ENCODE measurements at places on chromosomes 7 and 10. TPM values are rescaled to one million over a fixed set of nuclear protein-coding genes. Genes with fewer than 3 reads are reported as not detected.
A peak's percentile ranks its signal among the peaks of the same experiment; 100 is the strongest.

Gene MSMB
- not detected for total RNA-seq

Gene SPDYE16
- total RNA-seq: 0.67 TPM

Gene GARIN1A
- total RNA-seq: 1.1 TPM

DNA sequence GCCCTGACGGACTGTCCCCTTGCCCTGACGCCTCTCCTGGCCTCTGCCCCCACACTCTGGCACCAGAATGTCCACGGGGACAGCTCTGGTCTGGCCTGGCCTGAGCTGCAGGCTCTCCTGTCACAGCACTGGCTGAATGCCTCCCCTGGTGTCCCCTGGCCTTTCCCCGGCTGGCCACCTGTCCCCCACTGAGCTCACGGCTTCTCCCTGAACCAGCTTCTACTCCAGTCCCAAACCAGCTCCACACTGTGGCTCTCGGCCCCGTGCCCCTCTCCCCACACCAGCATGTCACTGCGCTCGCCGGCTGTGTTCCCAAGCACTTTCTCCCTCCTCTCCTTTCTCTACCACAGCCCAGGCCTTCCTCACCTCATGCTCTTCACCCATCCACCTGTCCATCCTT lies 386.4 kb downstream of the DNAJB6 start:
- DNase-seq: no peak

- DNase-seq: peak; percentile 55
Measured at GRCh38 chr7:102272075-102272916, 14.4 kb upstream of the SH2B2 start.

DNA sequence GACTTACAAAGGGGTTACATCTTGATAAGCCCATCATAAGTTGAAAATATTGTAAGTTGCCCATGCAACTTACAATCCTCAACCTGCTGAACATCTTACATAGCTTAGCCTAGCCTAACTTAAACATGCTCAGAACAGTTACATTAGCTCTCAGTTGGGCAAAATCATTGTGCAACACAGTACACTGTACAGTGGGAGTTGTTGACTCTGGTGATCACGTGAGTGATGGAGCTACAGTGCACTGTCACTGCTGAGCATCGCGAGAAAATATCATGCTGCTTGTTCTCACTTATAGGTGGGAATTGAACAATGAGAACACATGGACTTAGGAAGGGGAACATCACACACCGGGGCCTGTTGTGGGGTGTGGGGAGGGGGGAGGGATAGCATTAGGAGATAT lies 214.9 kb upstream of the ZMIZ1 start:
- DNase-seq: no peak

DNA sequence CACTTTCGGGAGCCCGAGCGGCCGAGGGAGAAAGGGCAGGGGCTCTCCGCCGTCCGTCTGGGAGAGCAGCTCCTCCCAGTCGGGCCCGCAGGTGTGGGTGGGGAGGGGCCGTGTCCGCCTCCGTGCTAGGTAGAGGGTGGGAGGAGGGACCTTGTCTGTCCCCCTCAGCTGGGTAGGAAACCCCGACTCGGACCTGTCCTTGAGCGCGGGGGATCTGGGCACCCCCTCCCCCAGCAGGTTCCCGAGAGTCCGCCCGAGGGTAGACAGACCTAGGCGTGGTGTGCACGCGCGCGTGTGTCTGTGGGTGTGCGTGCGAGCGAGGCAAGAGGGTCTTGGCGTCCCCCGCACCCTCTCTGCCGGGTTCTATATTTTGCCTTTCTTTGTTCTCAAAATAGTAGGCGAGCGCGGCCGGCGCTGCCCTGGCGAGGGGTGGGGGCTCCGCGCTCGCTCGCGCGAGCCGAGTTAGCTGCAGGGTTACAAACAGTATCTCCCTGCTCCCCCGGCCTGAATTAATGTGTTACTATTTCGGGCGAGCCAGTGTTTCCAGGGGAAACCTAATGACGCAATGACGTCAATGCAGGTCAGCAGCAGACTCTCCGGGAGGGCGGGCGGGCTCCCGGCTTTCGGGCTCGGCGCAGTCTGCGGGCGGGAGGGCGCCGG lies 73.9 kb upstream of the LEP start:
- DNase-seq: peak; percentile 73

DNA sequence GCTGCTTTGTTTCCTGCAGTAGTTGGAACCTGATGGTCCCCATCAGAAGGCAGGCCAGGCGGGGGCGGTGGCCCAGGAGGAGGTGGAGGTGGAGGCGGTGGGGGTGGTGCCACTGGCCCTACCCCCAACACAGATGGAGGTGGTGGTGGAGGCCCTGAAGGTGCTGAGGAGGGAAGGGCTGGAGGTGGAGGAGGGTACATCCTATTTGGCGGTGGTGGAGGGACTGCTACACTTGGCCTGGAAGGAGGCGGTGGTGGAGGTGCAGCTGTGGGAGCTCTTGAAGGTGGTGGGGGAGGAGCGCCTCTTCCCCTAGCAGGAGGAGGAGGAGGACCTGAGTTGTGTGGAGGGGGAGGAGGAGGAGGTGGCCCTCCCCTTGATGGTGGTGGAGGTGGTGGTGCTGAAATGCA lies 36.8 kb downstream of the LMOD2 start:
- no peak for DNase-seq

Gene TMEM140
- total RNA-seq: 2.7 TPM

Gene COL13A1
- total RNA-seq: 0.89 TPM

GRCh38 chr7:157900556-157900955 lies 563.8 kb downstream of the DNAJB6 start:
- DNase-seq: no peak

All from pancreas (tissue), 10 donors.